ENCODE measurements at places on chromosomes 3 and 15.

- DNase-seq = no peak
Observed at GRCh38 chr15:96448923-96449322, 118.4 kb downstream of the NR2F2 start.

DNA sequence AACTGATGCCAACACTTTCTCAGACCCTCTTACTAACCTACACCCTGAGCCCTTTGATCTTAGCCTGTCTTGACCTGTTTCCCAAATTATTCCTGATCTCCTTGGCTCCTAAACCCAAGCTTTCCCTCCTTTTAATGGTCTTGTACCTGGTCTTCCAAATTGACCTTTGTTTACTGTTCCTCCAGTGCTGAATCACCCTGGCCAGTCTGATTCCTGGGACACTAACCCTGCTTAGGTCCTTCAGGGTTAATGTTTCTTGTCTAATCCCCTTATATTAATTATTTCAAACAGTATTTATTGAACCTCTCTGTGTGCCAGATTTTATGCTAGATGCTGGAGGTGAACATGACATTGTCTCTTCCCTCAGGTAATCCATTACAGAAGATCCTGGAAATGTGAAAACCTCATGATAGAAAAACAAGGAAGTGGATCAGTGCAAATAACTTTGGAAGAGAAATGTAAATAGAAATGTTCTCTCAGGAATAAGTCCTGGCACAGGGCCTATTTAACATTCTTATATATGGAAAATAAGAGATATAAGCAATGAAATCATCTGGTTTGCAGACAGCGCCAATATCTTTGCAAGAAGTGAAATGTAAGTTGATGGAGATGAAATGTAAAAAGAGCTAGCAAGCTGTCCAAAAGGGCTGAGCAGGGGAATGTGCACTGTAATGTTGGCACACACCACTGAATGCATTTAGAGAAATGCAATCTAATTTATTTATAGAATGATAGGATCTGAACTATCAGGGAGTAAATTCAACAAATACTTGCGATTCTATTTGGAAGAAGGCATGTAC is 20.7 kb downstream of the HGD start:
- no peak for DNase-seq

GRCh38 chr3:152321955-152322377 is 53.2 kb downstream of the MBNL1 start:
- no peak for DNase-seq

- DNase-seq = no peak
Observed at GRCh38 chr15:68485721-68486360, 53.9 kb upstream of the ITGA11 start.

DNA sequence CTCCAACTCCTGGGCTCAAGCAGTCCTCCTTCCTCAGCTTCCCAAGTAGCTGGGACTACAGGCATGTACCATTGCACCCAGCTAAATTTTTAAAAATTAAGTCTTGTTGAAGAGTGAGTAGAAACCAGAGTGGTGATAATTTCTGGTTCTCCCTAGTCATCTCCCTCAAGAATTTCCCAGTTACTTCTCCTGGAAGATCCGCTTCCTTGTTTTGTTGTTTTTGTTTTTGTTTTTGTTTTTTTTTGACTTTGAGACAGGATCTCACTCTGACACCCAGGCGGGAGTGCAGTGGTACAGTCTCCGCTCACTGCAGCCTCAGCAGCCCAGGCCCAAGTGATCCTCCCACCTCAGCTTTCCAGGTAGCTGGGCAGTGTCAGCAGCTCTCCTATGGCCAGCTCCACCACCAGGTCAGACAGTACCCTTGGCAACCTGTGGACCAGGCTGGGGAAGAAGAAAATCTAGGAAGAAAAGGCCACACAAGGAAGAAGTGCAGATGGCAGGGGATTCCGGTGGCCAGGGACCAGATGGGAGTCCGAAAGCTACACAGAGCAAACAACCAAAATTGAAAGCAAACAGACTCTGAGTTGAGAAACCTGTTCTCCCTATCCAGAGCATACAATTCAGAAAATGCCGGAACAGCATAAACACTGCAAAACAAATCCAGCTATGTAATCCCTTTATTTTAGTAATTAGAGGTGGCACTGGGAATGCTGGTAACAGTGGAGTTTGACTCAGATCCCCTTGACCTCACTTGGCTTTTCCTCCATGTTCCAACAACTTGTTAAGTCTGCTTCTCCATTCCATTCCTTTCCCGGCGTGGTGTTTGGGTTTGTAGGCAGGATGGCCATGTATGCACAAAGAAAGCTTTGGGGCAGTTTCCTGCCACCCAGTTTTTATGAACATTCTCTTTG is 266.6 kb upstream of the CTDSPL start:
- DNase-seq = no peak

GRCh38 chr15:69394556-69395282 is 19.4 kb upstream of the KIF23 start:
- peak; percentile 74 for DNase-seq

DNA sequence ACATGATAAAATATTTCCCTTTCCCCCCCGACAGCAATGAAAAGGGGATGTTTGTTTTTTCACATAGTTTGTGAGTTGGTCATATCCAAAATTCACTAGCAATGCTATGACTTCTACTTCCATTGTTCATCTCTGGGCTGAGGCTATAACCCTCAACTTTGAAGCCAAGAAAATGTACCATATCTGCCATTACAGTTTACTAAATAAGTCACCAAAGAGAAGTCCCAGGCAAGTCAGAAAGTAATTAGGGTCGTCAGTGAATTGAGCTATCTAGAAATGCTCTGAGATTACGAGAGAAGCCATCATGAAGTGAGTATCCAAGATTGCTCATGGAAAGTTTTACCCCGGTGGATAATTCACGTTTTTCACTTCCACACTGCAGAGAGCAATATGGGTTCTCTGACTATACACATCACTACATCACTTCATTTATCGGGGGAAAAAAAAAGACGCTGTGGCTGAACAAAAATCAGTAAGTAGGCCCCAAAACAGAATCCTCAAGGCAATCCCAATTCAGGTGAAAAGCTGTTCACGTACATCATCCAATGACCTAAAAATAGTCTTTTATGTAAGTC is 1.4 kb downstream of the PEAK1 start:
- DNase-seq = no peak

DNA sequence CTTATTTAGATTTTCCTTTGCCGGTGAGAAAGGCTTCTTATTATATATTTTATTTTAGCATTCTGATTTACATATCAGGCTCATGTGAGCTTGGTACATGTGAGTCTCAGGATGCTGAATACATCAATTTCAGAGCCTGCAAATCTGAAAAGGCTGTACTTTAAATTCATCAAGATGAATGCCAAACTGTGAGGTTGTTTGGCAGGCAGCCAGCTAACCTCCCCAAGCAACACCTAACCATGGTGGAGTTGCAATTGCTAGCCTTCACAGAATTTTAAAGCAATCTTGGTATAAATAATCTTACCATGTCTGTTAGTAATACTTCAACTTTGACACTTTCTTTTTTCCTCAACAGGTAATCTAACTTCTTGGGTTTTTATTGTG is 252.5 kb downstream of the CDIN1 start:
- DNase-seq = no peak

DNA sequence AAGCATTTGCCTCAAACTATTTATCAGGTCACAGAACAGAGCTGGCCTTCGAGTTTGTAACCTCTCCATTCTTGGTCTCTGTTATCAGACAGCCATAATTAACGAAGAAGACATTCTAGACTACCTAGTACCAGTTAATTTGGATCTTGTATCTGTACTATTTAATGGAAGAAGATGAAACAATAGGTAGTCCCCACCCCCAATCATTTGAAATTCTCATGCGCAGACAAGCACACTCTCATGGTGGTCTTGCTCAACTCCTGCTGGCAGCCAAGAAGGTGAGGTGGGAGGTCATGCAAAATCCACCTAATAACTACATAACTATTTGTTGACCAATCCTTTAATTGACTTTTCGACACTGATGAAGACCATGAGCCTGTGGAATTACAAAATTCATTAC is 2.8 kb upstream of the SKIL start:
- no peak for DNase-seq

- DNase-seq = peak; percentile 82
Observed at GRCh38 chr15:34038023-34038870, 757 bp downstream of the AVEN start.

- no peak for DNase-seq
Observed at GRCh38 chr15:27479296-27480140, 508.5 kb downstream of the GABRG3 start.

GRCh38 chr3:3578718-3579117 is 220.5 kb upstream of the LRRN1 start:
- DNase-seq = no peak

DNA sequence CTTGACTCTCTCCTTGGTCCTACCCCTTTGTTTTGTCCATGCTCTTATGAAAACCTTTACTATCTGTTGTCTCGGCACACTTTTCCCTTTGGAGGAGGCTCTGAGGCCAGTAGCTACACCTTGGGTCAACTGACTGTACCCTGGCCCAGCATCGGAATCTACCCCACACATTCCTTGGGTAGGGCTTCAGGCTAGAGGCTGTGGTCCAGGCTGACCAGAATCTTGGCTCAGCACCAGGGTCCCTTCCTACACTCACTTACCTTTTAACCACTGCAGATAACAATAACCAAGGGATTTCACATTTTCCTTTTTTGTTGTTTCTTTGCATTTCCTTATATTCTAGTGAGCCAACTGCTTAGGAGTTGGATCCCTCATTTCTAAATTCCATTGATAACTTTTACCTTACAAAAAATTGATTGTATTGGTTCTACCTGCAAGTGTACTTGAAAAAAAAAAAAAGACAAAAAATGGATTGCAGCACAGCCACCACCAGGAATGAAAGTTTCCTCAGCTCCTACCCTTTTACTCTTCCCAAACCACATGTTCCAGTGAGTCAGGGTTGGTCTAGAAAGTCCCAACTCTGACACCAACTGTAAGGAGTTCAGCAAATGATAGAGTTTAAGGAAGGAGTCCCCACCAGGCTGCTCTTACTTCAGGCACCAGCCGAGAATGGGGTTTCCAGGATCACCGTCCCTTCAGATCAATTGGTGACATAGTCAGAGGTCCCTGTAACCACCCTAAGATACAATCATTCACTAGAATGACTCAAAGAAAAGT is 95.6 kb downstream of the FBLN2 start:
- no peak for DNase-seq

GRCh38 chr3:190706582-190706981 is 155.9 kb downstream of the GMNC start:
- no peak for DNase-seq

DNA sequence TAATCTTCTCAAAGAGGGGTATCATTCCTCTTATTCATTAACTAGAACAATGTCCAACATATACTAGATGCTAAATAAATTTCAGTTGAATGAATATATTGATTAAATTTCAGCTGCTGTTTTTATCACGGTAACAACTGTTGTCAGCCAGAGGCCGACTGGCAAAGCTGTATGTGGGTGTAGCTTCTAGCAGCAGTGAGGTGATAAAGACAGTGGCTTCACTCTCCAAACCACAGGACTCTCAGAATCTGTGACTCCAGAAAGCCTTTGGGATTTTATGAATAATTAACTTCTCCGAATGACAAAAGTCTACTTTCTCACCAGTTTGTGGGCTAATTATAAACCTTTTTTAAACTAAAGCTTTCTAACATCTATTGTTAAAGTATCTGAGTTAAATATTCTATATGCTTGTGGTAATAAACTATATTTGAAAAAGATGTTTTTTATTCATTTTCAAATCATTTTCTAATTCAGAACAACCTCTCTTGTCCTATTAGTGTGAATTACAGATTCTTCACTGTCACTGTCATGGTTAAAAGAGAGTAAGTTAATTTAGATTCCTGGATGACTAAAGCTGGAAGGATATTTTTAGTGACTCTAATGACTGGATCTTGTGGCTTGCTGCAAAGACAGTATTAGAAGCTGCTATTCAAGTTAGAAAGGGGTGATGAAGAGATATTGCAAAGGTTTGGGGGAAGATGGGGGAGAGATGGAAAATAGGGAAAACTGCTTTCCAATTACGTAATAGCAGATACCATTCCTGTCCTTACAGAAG is 796.4 kb upstream of the ARPP21 start:
- no peak for DNase-seq

GRCh38 chr15:95929232-95929846 is 401.2 kb upstream of the NR2F2 start:
- no peak for DNase-seq

DNA sequence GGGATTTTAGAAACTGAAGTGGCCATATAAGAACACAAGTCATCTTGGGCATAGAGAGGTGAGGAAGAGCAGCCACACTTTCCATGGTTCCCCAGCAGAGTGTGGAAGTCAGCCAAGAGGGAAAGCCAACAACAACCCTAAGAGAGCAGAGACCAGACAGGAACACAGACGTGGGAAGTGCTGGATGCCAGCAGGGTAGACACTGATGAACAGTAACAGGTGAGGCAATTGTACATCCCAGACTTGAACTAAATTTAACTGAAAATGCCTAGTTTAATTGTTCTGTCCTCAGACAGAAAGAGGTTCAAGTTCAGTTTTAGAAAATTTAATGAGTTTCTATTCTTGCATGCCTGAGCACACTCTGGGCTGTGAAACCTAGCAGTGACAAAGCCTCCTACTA is 212.1 kb downstream of the ATP8B4 start:
- no peak for DNase-seq

DNA sequence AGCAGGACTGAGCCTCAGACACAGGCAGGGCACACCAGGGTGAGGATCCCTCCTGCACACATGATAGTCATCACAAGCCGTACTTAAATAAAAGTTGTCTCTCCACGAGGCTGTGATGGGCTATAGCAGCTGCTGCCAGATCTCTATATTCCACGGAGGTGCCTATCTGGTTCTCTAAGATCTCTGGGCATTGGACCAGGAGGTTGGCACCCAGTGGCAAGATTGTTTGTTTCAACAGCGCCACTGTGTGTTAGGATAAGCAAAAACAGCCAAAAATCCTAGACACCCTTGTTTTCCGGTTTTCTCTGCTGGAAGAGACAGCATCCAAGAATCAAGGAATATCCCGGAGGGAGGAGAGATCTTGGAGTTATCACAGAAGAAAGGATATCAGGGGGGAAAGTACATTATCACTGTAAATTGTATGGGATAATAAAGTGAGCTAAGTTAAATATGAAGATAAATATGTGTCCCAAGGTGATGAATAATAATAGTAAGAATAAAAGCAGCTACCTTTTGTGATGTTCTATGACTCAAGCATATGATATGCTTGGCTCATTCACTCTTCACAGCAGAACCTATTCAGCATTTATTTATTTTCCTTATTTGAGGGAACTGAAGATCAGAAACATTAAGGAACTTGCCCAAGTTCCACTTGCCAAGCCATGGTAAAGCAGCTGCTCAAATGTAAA is 90.6 kb upstream of the AKAP13 start:
- DNase-seq = no peak

GRCh38 chr3:117665296-117665695 is 955.7 kb downstream of the TUSC7 start:
- no peak for DNase-seq

All from hippocampal formation (tissue), 2 donors.